ENCODE measurements at places on chromosomes 11 and 22. TPM values are rescaled to one million over a fixed set of nuclear protein-coding genes. Genes with fewer than 3 reads are reported as not detected.

Gene SERPIND1
- not detected for total RNA-seq

Gene CALCA
- total RNA-seq = not detected

Gene C22orf15
- total RNA-seq = not detected

Gene PNPLA2
- total RNA-seq = 27.8 TPM

Gene OR5B21
- not detected for total RNA-seq

Gene RHOD
- 2.6 TPM for total RNA-seq

Gene SLC25A17
- total RNA-seq = 52.6 TPM

Gene ADM2
- total RNA-seq = 0.15 TPM

Gene NF2
- 86.0 TPM for total RNA-seq

Gene C11orf42
- not detected for total RNA-seq

Gene LRRC75B
- total RNA-seq = 0.47 TPM

Gene SHANK3
- 0.30 TPM for total RNA-seq

Gene RIC3
- total RNA-seq = not detected

Gene POTEH
- total RNA-seq = not detected

Gene MTMR2
- total RNA-seq = 34.4 TPM

Gene OLFML1
- 0.32 TPM for total RNA-seq

Gene NXPE4
- total RNA-seq = not detected

Gene LYVE1
- 0.15 TPM for total RNA-seq

Gene SYCE3
- total RNA-seq = not detected

Gene C1QTNF4
- 0.10 TPM for total RNA-seq

Gene CNTF
- 0.17 TPM for total RNA-seq

Gene ZNF280B
- 3.1 TPM for total RNA-seq

Gene MN1
- total RNA-seq = 1.2 TPM

Gene IGF2
- total RNA-seq = 0.07 TPM

Gene TMPRSS13
- not detected for total RNA-seq

Gene PLAAT5
- not detected for total RNA-seq

Gene CREB3L1
- 40.1 TPM for total RNA-seq

Gene F2
- not detected for total RNA-seq

Gene P2RY2
- 0.84 TPM for total RNA-seq

Gene DCHS1
- total RNA-seq = 8.8 TPM

Gene PPFIBP2
- 2.5 TPM for total RNA-seq

Gene KRTAP5-7
- total RNA-seq = not detected

Gene NOL12
- 25.9 TPM for total RNA-seq

Gene LSP1
- total RNA-seq = 4.0 TPM

Gene SUSD2
- total RNA-seq = 0.15 TPM

Gene IFITM1
- total RNA-seq = 1,883 TPM

Gene SLC22A8
- not detected for total RNA-seq

Gene SERHL2
- total RNA-seq = 0.22 TPM

Gene C22orf31
- not detected for total RNA-seq

Gene ST14
- 0.30 TPM for total RNA-seq

Gene OR6A2
- total RNA-seq = not detected

Gene ALDH3B2
- not detected for total RNA-seq

Gene SMC1B
- total RNA-seq = 0.20 TPM

Gene OR52N4
- not detected for total RNA-seq

Gene JAM3
- 6.1 TPM for total RNA-seq

Gene TMEM151A
- total RNA-seq = not detected

Gene MMP12
- 4.0 TPM for total RNA-seq

Gene SPI1
- total RNA-seq = not detected

Gene KCNJ5
- total RNA-seq = not detected

Gene KRTAP5-2
- total RNA-seq = not detected

Gene PRR33
- total RNA-seq = not detected

Gene STK33
- 14.3 TPM for total RNA-seq

Gene TSGA10IP
- total RNA-seq = not detected

Gene ABCC8
- total RNA-seq = not detected

Gene NAALAD2
- total RNA-seq = 0.15 TPM

Gene TMEM45B
- total RNA-seq = not detected

Gene ADORA2A
- 5.2 TPM for total RNA-seq

Gene CYTH4
- 0.25 TPM for total RNA-seq

Gene GAB4
- not detected for total RNA-seq

Measured in M059J (cell line).